ENCODE measurements at places on chromosomes 1 and 21.

- no peak for DNase-seq
These were observed 31.8 kb downstream of the KIF1B start for GRCh38 chr1:10242135-10242534.

- no peak for DNase-seq
These were observed 1760.3 kb downstream of the NCAM2 start for GRCh38 chr21:22758478-22758877.

GRCh38 chr1:98502937-98503336 is 158.6 kb upstream of the SNX7 start:
- DNase-seq = no peak

GRCh38 chr1:202311875-202312635 is 29.7 kb downstream of the UBE2T start:
- no peak for DNase-seq

- DNase-seq = no peak
These were observed 839.4 kb upstream of the ADGRL4 start for GRCh38 chr1:79845936-79846335.

DNA sequence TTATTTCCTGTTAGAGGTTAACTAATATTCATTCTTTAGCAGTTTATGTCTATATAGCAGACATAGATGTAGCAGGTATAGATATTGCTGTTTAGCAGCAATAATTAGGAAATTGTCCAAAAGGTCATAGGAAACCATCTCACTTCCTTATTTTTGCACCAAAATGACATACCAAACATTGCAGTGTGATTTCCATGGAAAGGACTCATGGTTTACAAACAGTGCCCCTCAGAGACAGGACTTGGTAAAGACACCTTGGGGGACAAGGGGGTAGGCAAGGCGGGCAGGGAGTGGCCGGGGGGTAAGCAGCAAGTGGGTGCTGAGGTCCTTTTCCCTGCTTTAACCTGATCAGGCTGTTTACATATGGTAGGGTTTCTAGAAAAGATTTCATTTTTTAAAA is 30.5 kb downstream of the BATF3 start:
- DNase-seq = peak; percentile 48

- DNase-seq = no peak
These were observed 114.6 kb upstream of the IFFO2 start for GRCh38 chr1:19070891-19071621.

DNA sequence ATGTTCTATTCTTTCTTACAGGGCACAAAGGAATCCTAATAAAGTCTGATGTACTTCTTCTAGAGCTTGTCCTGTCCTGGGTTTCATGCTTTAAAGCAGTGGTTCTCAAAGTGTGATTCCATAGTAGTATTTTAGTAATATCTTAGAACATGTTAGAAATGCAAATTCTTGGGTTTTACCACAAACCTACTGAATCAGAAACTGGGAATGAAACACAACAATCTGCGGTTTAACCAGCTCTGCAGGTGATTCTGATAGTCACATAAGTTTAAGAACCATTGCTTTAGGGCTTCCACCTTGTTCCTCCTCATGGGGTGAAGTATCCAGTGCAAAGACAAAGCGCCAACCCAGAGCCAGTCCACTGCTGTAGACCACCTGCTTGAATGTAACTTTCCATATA is 41.1 kb downstream of the NGF start:
- no peak for DNase-seq

GRCh38 chr1:33908324-33908956 is 44.6 kb downstream of the HMGB4 start:
- no peak for DNase-seq

GRCh38 chr1:165411396-165411795 is 33.5 kb downstream of the RXRG start:
- no peak for DNase-seq
